ENCODE measurements at places on chromosomes 12 and 14.

- no peak for DNase-seq
Measured at GRCh38 chr14:89773644-89774316, 180.8 kb downstream of the EFCAB11 start.

DNA sequence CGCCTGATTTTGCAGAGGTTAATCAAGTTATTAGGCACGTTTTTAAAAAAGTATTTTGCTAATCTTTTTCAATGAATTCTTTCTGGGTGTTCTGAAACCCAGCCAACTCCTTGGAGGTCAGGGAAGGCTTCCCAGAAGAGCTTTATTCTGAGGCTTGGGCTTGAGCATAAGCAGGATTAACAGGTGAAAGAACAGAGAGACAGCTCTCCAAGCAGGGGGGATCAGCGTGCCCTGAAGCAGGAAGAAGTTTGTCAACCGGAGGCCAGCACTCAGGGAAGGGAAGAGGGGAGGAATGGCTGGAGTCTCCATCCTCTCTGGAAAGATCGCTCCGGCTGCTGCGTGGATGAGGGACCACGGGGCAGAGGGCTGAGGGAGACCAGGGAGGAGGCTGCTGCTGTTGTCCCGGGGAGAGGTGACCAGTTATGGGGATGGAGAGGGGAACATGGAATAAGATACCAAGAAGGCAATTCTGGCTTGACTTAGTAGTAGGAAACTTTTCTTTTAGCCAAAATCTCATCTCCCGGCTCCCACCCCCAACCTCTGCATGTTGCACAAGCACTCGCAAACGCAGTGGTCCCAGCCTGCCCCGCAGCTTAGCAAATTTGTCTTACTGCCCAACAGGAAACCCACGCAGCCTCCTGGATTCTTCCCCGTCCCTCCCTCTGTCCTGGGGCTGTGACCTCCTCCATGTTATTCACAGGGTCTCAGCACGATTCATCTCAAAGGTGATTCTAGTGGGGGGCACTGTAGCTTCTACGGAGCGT, 1.1 kb upstream of the SSH1 start:
- no peak for DNase-seq

GRCh38 chr14:97920201-97920600, 1123.0 kb downstream of the VRK1 start:
- no peak for DNase-seq

DNA sequence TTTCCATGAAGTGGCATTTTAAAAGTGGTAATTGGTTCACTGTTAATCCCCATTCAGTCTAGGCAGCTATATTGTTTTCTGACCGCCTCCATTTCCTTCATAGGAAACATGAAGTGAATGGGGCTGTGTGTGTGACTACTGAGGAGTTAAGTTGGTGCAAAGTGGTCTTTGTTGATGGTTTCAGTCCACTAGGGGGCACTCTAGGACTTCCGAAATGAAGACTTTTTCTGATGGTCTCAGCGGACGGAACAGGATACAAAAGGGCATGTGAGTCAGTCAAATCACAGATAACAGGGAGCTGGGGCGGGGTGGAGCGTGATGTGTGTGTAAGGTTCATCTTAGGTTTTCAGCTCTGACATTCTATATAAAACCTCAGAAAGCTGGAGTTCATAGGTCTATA, 240.1 kb upstream of the OR4E1 start:
- peak; percentile 49 for DNase-seq

GRCh38 chr12:54162741-54163140, 26.0 kb downstream of the SMUG1 start:
- no peak for DNase-seq

- DNase-seq, result no peak
Measured at GRCh38 chr12:5264006-5264405, 167.9 kb upstream of the NTF3 start.

GRCh38 chr14:64654901-64655300, 49.3 kb upstream of the PLEKHG3 start:
- no peak for DNase-seq

DNA sequence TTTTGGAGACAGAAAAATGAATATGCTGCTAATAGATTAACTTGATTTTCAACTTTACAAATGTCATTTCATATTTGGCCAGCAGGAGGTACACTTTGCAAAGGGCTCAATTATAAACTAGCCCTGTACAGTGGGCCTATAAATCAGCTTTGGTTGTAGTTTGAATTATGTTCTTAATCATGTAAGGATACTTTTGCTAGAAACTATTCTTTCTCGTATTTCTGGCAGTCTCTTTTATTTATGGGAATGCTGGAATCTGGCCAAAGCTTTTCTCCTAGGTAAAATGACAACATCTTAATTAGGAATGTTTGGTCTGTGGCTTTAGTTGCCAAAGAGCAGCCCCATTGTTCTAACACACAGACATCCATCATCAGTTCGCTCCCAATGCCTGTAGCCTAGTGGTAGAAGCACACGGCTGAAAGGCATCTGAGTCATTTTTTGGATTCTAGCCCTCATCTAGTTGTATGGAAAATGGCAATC, 1322.3 kb upstream of the SEL1L start:
- peak; percentile 90 for DNase-seq

DNA sequence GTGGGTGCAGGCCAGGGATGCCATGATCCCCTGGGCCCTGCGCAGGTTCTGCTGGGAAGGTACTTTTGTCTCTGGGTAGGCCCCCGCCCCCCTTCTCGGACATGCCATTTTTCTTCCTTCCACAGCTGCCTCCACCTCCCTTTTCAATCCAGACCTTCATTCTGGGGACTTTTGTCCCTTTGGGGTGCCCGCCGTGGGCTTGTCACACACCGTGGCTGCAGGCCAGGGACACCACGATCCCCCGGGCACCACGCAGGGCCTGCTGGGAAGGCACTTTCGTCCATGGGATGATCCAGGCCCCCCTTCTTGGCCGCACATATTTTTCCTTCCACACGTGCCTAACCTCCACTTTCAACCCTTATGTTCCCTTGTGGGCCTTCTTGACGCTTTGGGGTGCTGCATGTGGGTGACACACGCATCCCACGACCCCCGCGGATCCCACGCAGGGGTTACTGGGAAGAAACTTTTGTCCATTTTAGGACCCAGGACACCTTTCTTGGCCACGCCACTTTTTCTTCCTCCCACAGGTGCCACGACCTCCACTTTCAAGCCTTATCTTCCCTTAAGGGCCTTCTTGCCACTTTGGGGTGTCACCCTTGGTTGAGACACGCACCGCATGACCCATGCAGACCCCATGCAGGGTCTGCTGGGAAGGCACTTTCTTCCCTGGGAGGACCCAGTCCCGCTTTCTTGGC, 272.5 kb downstream of the ALG10 start:
- DNase-seq, result no peak

DNA sequence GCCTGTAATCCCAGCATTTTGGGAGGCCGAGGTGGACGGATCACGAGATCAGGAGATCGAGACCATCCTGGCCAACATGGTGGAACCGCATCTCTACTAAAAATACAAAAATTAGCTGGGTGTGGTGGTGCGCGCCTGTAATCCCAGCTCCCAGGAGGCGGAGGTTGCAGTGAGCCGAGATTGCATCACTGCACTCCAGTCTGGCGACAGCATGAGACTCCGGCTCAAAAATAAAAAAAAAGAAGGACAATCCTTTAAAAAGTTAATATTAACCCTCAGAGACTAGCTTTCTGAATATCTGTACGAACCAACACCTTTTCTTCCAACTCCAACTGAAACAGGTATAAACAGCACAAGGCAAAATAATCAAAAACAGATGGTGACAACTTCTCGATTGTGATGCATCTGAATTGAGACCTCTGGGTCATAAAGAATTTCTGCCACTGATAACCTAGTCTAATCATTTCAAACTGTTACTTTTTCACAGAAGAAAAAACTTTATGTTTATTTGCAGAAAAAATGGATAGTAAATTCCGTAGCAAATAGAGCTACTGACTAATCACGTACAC, 27.8 kb downstream of the CLIP1 start:
- no peak for DNase-seq

DNA sequence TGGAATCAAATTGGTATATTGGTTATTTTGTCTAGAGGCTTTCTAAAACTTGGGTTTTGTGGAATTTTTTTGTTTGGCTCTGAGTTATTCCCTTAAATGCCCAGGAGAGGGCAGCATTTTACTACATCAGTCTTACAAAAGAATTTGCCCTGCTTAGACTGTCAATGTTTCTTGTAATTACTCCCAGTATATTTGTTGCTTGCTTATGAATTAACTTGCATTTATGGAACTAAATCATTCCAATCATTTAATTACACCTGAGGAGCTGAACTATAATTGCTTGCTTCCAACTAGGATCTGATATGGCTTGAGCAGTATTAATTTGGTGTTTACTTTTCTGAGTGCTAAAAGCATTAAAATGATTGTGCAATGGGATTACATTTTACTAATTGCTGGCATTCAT, 48.7 kb downstream of the MIPOL1 start:
- DNase-seq, result peak; percentile 87

DNA sequence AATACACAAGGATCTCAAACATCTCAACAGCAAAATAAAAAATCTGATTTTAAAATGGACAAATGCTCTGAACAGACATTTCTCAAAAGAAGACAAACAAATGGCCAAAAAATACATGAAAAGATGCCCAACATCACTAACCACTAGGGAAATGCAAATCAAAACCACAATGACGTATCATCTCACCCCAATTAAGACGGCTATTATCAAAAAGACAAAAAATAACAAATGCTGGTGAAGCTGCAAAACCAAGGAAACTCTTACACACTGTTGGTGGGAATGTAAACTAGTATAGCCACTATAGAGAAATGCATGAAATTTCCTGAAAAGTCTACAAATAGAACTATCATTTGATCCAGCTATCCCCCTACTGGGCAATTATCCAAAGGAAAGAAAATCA, 145.0 kb downstream of the BTG1 start:
- no peak for DNase-seq

DNA sequence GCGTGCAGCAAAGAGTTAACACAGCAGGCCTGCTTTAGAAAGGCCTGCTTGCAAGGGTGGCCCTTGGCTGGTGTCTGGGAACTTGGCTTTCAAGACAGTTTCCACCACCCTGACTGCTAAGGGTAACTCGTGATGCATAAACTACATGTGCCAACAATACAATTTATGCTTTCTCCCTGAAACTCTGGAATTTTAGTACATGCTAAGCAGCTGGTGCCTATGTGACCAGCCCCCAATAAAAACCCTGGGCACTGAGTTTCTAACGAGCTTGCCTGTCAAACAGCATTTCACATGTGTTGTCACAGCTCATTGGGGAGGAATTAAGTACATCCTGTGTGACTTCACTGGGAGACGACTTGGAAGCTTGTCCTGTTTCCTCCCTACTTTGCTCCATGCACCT, 133.1 kb downstream of the SLC5A8 start:
- no peak for DNase-seq

- DNase-seq, result no peak
Measured at GRCh38 chr12:42172441-42173210, 28.0 kb upstream of the GXYLT1 start.

Data from NCI-H1105 (cell line).